Cortex of kidney (tissue), 1 donor: ENCODE measurements at places on chromosomes 1 and 21.

DNA sequence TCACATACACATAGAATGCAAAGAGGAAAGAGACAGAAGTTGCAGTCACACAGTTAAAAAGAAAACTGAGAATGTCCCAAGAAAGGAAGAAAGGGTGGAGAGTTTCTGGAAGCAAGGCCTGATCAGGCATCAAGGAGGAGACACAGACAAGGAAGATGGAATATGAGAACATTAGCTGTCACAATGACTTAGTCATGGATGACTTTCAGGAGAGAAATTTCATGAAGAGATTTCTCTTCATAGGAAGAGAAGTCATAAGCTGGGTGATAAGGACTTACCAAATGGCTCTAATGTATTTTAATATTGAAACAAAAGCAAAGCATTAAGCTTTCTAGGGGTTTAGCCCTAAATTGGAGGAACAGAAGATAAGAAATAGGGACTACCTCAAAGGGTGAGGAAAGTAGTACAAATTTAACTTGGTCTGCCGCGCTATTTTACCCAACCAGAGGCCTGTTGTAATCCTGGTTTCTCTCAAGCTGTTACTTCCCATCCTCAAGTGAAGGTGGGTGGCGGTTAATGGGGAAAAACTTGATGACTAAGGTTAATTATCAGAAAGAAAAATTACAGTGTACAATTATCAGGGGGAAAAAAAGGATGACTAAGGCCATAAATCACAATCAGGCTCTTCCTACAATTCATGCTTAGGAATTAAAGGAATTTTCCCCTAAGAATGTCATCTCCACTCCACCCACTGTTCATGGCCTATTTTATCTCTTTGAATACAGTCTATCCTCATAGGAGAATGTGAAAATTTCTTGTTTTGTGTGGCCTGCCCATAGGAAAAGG is 93.9 kb upstream of the ADGRL2 start:
- DNase-seq: no peak

DNA sequence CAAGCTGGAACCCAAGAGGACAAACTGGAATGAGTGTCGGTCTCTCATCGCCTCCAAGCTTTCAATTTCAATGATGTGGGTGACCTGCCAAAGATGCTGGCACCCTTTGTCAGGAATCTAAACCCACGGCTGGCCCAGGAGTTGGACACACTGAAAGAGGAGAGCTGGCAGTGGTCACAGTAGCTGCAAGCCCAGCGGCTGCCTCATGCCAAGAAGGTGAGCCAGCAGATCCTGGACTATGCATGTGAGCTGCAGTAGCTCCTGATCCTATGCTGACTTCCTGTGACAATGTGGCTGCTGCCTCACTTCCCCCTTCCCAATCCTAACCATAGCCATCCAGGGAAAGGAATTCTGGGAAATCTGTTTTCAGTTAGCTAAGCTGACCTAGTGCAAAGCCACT is 117.0 kb upstream of the VAV3 start:
- no peak for DNase-seq

DNA sequence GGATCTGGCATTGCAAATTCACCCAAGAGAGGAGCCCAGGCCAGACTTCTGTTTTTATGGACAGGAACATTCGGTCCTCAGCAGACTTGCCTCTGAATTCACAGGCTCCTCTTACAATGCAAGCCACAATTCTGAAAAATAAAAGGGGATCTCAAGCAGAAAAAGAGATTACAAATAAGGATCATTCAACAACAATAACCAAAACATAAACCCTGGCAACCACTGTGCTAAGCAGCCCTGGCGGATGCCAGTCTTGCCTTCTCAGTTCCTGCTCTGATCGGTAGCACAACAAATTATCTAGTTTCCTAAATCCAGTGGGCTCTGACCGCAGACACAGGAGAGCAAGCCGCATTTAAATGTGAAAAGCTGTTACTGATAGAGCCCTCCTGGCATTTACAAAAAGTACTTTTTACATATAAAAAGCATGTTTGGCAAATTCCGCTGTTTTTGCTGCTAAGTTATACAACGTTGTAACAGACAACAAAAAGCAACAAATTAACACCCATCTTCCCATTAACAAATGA is 123.4 kb upstream of the FOXD3 start:
- DNase-seq: no peak

DNA sequence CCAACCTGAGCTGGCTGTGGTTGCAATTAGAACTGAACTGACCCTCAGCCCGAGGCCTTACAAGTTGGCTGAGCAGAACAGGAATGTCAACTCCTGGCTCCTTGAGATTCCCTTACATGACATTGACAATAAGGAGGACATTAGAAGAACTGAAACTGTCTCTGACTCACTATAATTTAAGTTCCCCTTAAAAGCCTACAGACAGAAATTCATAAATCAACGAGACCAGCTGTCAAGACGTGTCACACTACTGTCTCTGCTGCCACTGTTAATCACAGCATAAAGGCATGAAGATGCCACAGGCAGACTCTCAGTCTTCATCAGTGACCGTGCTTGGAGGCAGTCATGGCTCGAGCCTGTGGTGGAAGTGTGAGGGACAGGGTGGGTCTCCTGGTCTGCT is 168.8 kb downstream of the GABPA start:
- no peak for DNase-seq

DNA sequence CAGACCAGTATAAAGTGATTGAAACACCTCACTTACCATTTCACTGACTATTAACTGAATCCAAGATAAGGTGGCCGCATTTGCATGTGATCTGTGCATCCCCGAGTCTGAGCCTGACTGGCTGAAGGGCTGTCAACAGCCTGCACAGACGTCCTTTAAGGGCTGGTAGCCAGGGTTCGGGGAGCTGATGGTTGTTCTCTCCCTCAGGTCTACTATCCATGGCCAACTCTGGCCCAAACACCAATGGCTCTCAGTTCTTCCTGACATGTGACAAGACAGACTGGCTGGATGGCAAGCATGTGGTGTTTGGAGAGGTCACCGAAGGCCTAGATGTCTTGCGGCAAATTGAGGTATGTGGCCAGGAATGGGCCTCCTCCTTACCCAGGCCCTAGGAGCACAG is 14.0 kb downstream of the PPIE start:
- DNase-seq: no peak

DNA sequence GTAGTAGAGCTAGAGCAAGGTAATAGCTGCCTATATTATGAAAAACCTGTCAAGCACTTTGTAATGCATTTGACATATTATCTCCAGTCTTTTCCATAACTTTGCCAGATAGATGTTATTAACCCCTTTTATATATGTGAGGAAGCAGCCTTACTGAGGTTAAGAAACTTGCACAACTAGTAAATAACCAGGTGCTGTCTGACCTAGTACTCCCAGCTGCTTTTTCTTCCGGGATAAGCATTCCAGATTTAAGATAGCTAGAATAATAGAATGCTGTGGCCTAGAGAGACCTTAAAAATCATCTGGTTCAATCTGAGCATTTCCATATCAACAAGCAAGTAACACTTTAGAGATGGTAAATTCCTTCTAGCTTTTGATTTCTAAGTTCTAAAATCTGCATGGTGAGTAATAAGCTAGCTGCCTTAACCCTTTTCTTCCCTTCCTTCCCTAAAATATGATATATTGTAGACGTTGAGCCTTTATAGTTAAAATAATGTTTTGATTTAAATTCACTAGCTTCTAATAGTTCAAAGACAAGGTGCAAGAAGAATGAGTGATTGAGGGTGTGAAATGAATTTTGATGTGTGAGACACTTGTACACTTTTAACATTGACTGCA is 1.8 kb downstream of the SH3GLB1 start:
- DNase-seq: no peak

GRCh38 chr1:234645964-234646363 is 36.0 kb upstream of the IRF2BP2 start:
- no peak for DNase-seq

DNA sequence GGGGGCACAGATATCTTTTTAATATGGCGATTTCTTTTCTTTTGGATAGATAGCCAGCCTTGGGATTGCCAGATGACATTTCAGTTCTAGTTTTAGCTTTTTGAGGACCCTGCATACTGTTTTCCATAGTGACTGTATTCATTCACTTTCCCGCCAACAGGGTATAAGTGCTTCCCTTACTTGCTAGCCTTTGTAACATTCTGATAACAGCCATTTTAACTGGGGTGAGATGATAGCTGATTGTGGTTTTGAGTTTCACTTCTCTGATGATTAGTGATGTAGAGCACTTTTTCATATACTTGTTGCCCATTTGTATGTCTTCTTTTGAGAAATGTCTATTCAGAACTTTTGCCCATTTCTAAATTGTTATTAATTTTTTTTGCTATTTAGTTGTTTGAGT is 151.9 kb downstream of the NTPCR start:
- no peak for DNase-seq

GRCh38 chr1:14571810-14572767 is 26.4 kb upstream of the KAZN start:
- no peak for DNase-seq

DNA sequence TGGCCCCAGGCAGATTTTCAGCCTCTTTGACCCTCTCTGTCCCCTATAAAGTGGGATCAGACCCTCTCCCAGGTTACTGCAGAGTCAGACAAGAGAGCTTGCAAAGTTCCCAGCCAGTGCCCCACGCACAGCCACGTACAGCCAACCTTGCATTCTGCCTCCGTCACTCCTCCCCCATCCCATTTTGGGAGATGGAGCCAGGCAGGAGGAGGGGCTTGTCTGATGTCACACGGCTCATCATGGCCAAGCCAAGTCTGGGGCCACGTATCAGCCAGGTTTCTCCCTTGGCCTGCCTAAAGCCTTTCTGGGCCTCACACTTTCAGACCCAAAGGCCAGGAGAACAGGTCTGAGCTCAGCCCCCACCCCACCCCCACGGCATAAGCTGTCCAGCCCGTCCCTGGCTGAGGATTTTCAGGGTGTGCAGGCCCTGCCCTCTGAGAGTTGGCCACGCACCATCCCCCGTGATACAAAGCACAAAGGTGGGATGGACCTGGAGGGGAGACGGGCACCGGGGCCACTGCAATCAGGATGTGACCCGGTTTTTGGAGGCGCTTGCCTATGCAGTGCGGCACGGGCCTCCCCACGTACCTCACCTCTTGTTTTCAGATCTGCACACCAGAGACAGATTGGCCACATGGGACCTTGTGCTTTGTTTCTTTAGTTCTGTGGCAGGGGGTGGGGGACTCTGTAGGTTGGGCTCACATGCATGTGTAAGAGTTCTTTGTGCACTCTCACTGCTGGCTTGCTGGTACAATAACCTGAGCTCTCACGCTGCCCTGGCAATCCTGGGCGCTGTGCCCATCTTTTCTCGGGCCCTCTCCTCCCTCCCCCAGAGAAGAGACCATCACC is 47.6 kb downstream of the TRIM11 start:
- no peak for DNase-seq

DNA sequence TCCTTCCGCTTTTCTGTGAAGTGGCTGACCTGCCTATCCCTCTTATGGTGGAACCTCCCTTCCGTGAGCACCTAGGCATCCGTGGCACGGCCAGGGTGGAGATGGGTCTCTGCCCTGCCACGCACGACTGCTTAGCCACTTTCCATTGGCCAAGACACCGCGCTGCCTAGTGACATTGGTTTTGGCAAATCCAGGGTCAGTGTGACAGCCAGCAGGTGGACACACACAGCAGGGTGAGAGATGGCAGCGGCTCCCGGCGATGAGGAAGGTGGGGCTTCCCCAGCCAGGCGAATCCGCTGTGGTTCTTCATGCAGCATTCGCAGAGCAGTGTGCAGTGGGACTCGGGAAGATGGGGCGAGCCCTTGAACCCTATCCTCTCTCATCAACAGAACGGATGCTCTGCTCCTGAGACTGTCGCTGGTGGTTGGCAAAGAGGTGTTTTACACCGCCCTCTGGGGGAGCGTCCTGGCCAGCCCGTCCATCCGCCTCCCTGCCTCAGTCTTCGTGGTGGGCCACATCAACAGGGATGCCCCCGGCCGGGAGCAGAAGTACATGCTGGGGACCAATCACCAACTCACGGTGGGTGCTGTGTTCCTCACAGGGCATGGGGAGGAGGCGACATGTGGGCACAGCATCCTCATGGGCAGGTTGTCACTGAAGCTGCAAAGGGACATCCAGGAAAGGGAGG is 51.8 kb downstream of the DOP1B start:
- DNase-seq: no peak

DNA sequence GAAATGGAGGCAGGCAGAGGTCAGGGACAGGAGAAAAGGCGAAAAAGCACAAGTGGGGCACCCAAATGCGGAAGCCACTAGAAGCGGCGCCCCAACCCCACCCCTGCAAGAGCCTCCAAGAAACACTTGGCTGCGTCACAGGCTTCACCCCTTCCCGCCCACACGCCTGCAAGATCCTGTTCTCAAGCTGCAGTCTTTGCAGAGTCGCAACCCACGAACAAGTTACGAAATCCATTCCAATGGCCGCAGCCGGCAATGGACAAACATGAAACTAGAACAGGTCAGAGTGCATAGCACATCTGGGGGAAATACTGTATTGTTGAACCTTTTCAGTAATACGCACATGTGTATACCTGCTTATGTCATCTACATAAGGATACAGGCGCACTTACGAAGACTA is 103.6 kb downstream of the PSMG1 start:
- no peak for DNase-seq

DNA sequence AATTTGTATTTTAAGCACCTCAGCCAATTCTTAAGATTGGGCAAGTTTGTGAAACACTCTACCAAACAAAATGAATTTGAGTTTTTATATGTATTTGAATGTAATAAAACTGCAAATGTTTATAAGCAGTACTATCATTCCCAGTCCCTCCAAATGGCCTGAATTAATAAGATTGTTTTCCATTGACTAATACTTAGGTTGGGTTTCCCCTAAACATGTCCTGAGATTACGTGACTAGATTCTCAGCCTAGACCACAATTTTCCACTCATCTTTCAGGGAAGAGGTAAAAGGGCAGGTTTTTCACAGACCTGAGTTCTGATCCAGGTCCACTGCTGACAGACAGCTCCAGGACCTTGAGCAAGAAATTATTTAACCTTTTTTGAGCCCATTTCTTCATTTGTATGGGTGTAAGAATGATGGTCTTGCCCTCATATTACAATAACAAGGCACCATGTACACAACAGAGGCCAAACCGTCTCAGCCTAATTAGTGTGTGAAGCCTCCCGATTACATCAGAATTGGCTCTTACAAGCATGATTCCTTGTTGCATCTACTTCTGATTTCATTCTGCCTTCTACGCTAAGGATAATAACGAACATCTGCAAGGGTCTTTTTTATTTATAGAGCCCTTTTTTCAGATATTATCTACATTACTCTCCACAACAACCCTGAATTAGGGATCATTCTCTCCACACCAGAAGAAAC is 51.2 kb downstream of the BEND5 start:
- DNase-seq: no peak

- DNase-seq: no peak
Measured at GRCh38 chr1:21636029-21636428, 33.1 kb downstream of the RAP1GAP start.

GRCh38 chr1:228793032-228793431 is 57.8 kb downstream of the RHOU start:
- DNase-seq: no peak
